Forelimb muscle (tissue), 1 donor: ENCODE measurements at places on chromosomes 6 and 20.

DNA sequence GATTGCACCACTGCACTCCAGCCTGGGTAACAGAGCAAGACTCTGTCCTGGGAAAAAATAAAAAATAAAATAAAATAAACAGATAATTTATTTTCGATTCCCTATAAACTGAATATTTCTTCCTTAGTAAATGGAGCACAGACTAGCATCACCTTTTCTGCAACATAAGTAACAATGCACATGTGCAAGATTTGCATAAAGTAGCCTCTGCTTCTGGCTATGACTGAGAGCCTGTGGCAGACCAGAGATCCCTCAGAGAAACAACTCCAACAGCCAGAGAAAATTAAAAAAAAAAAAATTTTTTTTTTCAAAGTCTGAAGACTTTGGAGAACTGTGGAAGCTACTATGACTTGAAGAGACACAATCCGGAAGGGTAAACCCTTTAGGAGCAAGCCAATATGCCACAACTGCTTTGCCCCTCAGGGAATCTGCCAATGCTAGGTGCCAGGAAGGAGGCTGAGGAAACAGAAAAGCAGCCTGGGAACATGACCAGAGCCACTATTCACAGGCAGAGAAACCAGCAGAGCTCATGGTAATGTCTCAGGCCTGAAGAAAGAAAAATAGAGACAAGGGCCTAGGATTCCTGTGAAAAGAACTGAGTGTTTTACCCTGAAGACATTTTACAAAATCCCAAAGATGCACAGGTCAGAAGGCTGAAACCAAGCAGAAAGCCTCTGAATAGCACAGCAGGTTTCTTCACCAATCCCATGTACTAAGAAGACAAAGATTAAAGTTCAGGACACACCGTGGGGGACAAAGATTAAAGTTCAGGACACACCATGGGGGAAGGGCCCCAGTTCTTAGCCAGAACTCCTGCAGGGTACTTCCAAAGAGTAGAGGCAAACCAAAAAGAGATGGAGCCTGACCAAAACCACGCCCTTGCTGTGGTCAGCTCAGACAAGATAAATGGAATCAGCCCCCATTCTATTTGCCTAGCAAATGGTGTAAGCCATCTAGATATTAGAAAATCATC is 25.8 kb downstream of the B4GALT5 start:
- DNase-seq = no peak

- DNase-seq = no peak
These were observed 40.6 kb downstream of the SPATA2 start for GRCh38 chr20:49874696-49875095.

- DNase-seq = no peak
These were observed 356.6 kb upstream of the RSPO3 start for GRCh38 chr6:126761854-126762253.

DNA sequence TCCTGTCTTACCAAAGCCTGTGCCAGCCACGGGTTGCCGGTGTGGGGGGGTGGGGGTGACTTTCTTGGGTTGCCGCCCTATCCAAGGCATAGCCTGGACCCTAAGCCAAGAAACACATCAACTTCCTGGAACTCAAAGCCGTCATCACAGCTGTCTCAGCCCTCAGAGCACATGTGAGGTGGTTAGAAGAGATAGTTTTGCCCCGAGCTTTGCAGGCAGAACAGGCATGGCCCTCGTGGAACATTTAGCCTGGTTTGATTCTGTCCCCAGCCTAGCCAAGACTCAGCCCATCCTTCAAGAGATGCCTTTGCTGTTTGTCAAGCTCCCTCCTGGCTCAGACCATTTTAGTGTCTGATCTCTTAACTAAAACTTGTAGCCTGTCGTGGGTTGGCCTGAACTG is 64.9 kb downstream of the RREB1 start:
- DNase-seq = no peak

DNA sequence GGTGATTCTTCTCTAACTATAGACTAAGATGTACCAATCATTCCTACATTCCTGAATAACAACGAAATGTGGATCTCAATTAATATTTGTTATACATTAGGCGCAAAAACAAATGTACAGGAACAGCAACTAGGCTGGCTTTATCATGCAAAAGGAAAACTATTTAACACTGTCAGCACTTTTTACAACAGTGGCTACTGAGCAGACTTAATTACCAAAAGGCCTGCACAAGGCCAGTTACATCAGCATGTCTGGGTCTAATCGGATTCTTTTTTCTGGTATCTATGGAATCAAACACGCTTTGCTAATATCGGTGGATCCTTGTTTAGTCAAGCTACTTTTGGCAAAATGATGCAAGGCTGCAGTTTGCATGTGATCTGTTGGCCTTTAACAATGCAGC is 176.5 kb downstream of the UBE3D start:
- no peak for DNase-seq

GRCh38 chr20:12074111-12074655 is 156.5 kb downstream of the BTBD3 start:
- no peak for DNase-seq

DNA sequence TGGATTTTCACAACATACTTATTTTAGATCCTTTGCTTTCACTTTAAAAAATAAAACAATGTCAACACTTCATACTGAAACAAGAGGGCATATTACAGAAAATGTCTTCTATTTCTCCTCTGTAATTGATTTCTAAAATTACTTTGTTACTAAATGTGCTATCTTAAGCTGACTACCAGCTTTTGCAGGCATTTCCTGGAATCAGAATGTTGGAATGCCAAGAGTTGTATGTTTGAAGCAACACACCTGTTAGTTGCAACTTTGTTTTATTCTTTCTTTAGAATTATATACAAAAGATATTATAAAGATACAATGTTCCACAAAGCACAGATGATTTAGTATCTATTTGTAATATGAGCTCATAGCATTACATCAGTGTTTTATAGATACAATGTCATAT is 62.5 kb upstream of the TMEM170B start:
- no peak for DNase-seq

GRCh38 chr6:109118337-109118736 is 23.0 kb downstream of the CEP57L1 start:
- DNase-seq = no peak

GRCh38 chr6:66307490-66307889 is 600.5 kb upstream of the EYS start:
- DNase-seq = no peak
